ENCODE measurements at places on chromosomes 2 and 18.

- no peak for DNase-seq
These were observed 334.7 kb upstream of the SLC39A10 start for GRCh38 chr2:195322324-195322723.

- no peak for DNase-seq
These were observed 473.5 kb downstream of the RIT2 start for GRCh38 chr18:42641996-42642395.

- no peak for DNase-seq
These were observed 331.9 kb upstream of the GULP1 start for GRCh38 chr2:187959821-187960220.

DNA sequence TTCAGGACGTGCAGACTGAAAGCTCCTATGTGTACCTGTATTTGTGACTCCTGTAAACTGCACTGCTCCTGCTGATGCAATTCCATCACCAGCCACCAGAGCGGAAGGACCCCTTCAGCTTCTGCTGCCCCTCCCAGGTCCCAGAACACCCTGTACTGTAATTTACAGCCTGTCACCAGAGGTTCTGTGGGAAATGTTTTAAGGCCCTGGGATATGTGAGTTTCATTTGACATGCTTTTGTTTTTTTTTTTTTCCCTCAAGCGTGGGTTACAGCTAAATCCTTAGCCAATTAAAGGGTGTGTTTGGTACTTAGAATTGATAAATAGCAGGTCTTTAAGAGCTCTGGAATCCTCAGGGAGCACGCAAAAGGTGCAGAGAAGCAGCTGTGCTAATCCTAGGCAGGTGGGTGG is 79.4 kb downstream of the KCTD1 start:
- no peak for DNase-seq

DNA sequence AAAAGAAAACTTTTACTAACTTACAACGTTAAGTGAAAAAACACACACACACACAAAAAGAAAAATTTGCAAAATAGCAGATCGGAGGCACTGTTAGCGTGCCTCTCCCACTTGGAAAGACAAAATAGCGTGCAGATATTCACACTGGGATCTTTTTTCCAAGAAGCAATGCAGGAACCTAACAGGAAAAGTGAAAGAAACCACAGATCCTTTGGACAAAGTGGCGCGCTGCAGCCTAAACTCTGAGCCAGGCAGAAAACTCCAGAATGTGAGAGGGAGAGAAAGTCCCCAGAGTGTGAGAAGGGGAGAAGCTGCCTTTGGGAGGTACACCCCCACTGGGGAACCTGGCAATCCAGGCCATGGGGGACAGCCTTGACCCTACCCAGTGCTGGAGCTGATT is 70.7 kb upstream of the SERPINE2 start:
- no peak for DNase-seq

DNA sequence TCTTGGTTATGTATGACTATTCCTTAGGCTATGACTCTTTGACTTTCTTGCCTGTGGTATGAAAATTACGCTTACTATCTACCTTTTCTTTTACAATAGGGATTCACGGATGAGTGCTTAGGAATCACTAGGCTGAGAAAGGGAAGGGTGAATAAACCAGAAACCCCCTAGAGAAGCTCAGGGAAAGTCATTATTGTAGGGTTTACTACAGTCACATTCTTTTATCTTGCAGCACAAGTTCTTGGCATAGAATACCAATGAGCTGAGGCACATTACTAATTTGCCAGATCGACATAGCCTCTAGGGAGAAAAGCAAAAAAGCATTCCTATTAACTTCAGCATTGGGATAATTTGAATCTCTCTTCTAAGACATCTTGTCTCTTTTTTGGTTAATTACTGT is 103.3 kb downstream of the ST6GAL2 start:
- no peak for DNase-seq

- DNase-seq: no peak
These were observed 51.9 kb upstream of the LYPD1 start for GRCh38 chr2:132721938-132722337.

DNA sequence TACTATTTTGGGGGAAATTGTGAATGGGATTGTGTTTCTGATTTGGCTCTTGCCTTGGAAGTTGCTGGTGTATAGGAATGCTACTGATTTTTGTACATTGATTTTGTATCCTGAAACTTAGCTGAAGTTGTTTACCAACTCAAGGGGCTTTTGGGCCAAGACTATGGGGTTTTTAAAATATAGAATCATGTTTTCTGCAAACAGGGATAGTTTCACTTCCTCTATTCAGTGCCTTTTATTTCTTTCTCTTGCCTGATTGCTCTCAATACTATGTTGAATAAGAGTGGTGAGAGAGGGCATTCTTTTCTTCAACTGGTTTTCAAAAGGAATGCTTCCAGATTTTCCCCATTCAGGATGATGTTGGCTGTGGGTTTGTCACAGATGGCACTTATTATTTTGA is 1383.8 kb upstream of the ACVR2A start:
- DNase-seq: no peak

DNA sequence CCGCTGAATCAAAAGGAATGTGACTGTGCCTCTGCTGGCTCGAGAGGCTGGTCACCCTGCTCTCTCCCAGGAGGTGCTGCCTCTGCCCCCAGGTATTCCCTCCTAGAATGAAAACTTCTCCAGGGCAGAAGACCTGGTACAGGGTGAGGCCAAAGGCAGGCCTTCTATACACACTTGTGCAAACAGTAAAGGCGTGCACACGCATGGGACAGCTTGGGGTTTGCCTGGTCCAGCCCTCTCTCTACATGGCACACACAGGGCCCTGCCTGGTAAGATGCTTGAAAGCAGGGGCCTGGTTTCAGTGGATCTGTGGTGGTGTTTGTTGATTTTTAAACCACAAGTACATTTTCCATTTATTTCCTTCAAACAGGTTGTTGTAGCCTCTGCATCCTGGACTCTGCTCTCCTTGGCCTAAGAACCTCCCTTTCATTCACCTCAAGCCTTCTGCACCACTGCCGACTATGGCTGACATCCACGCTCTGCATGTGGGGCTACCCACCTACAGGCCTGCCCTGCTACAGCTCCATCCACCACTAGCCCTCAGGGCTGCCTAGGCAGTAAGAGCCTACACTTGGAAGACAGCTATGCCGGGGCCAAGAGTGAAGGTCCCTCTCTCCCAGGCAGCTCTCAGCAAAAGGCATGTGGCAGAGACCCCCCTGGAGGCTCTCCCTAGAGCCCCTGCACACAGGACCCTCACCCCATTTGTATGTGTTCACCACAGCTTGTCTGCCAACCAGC is 190.7 kb downstream of the ZBTB7C start:
- DNase-seq: no peak

DNA sequence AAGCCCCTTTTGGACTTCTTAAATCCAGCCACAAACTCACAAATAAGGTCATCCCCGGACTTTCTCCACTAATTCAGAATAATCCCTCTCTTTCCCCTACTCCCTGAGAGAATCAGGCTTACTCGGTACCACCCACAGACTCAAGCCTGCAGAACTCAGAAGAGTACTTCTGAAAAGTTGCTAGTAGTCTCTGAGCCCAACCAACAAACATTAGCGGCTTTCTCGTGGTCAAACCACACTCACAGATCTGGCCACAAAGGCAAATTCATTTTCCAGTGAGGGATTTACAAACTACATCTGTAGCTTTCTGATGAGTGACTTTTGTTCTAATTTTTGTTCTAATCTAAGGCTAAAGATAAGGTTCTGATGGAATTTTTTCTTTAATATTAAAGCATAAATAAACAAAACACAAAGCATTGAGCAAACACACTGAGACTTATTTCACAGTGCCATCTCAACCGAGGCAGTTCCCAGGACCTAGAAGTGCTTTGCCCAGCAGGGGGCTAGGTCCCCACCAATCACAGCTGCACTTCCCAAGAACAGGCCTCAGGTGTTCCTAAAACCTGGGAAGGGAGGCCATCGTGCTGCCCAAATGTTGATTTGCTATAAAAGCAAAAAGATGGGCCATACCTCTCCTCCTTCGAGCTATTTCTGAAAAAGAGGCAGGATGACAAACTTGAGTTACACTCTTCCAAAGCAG is 110.7 kb downstream of the COLEC12 start:
- DNase-seq: no peak

DNA sequence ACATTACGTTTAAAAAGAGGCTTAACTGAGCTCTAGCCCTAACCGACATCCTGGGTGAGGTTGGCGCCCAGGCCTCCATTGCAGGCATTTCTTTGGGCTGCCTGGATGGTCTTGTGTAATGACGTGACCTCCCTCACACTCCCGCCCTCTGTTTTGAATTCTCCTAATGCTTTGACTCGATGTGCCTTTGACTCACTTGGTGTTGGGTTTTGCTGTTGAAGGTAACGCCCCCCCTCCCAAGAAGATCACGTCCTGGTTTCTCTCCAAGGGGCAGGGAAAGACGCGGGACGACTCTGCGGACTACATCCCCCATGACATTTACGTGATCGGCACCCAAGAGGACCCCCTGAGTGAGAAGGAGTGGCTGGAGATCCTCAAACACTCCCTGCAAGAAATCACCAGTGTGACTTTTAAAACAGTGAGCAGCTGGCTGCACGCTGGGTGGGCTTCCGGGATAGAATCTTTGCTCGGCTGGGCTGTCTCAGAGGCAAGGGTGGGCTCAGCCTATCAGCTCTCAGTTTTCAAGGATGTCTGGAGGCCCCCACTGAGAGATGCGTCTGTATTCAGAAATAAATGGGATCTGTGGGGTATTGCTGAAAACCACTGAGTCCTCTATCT is 87.9 kb upstream of the ATG16L1 start:
- DNase-seq: no peak

- no peak for DNase-seq
These were observed 1211.9 kb upstream of the NXPH2 start for GRCh38 chr2:139992078-139992477.

DNA sequence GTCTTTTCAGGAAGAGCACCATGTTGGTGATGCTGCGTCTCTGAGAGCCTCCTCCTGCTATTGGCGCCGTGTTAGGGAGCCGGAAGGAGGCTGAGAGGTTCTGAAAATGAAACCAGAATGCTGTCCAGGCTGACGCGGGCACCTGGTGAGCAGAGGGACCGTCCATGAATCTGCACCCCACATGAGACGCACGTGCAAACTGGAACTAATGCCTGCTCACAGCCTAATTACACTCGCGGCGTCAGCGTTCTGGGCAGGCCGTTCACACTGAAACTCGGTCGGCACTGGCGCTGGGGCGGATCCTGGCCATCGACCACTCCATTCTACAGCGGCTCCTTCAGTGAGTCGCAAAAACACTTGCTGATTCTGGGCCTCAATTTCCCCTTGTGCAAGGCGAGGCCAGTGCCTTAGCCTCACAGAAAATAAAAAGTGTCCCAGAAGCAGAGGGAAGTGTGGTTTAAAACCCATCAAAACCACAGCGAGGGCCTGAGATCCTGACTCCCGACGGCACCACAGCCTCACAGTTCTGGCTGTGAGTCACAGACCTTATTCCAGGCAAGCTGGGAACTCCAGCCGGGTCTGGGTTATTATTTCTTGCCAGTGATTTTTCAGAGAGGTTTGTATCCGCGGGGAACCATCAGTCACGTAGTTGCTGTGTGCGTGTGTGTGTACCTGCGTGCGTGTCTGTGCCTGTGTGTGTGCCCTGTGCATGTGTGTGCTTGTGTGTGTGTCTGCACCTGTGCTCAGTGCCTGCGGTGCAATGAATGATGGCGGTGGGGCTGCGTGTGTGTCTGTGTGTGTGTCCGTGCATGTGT is 49.1 kb upstream of the CTDP1 start:
- DNase-seq: no peak

GRCh38 chr2:214995409-214995808 is 143.0 kb downstream of the ABCA12 start:
- no peak for DNase-seq

DNA sequence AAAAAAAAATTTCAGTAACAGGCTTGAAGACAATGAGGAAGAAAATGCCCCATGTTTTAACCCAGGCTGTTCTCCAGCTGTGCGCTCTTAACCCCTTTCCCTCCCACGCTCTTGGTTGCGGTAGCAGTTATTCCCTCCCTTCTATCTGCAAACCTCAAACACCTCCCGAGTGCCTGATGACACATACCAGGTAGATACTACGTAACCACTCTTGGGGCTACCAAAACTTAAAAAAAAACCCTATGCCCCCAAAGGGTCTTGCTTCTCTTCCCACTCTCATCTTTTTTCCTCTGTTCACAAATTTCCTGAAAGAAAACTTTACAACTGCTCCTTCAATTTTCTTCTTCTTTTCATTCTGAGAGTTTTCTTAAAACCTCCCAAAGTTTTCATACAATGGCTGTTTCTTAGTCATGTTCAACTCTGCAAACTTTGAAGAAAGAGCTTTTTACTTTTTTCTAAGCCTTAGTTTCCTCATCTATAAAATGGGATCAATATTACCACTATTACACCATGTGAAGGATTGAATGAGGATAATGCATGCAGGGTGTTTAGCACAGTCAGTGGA is 4.9 kb upstream of the DRC1 start:
- DNase-seq: no peak

DNA sequence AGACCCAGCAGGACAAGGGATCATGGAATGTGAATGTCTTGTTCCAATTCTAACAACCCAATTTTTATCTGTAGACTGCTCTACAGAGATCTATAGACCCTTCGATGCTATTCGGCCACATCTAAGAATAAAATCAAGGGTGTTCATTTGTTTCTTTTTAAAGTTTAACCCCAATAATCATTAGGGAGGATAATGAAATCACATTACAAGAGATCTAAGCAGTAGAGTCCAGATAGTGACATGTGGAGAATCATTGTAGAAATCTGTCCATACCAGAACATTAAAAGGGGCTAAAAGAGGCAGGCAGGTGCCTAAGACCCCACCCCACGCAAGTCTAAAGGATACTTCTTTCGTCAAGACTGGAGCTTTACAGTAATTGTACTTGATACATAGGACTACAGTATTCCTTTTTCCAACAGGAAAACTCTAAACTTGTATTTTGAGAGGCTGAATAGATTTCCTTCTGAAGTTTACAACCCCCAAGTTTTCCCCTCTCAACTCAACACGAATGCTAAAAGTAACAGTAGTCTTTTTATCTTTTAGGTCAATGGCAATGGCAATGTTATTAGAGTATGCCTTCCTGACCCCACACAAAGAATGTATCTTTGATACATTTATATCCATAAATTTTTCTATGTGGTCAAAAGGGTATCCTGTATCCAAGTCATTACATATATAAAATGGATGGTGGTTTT is 183.7 kb downstream of the TCF4 start:
- DNase-seq: no peak

DNA sequence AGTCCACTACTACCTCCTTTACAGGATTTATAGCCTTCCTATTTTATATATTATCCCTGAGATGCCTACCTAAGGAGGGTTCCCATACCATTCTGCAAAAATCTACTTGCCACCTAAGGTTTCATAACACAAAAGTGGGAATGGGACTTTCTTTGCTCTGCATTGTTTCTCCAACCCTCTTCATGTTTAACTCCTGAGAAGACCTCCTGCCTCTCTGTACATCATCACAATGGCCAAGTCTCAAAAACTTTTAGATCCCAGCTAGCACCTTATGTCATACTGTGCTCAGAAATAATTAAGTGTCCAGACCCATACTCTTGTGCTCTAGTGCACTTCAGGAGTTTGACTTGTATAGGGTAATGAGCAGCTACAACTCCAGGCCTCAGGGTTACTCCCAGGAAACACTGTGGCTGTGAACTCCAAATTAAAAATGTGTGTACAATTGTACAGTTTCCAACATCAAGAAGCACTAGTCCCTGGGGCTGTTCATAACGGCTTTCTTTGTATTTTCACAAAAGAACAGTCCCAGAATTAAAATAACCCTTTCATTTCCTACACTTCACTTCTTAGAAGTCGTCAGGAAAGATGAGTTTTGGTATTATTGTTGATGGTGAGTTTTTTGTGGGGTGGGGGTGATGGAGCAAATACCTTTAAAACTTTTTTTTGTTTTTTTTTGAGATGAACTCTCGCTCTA is 39.4 kb downstream of the METAP1D start:
- DNase-seq: no peak

- DNase-seq: no peak
These were observed 48.1 kb upstream of the SETBP1 start for GRCh38 chr18:44632469-44633145.

GRCh38 chr18:40984856-40985255 is 970.2 kb upstream of the PIK3C3 start:
- no peak for DNase-seq

All from right forelimb (tissue), 1 donor.